Esophagus mucosa (tissue), 1 donor: ENCODE measurements at places on chromosomes 11 and 22.
A peak's percentile ranks its signal among the peaks of the same experiment; 100 is the strongest.

- no peak for ATAC-seq
Measured at GRCh38 chr11:46009647-46010046, 87.2 kb downstream of the LARGE2 start.

DNA sequence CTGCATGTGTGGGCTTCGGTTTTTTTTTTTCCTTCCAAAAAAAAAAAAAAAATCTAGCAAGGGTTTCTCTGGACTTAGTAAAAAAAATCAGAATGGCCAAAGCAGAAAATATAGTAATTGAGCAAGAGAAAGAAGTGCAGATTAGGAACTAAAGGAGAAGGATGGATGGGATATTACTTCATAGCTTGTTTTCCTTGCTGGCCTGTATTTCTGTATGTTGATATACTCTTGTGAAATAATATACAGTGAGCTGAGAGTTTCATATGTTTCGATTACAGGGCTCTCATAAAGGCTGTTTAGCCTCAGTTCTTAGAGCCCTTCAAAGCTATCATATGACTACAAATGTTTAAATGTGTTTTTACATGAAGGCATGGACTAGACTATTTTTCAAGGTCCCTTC, 34.3 kb upstream of the NFRKB start:
- ATAC-seq: no peak

GRCh38 chr11:70243912-70244652, 26.4 kb upstream of the PPFIA1 start:
- ATAC-seq: peak; percentile 34

DNA sequence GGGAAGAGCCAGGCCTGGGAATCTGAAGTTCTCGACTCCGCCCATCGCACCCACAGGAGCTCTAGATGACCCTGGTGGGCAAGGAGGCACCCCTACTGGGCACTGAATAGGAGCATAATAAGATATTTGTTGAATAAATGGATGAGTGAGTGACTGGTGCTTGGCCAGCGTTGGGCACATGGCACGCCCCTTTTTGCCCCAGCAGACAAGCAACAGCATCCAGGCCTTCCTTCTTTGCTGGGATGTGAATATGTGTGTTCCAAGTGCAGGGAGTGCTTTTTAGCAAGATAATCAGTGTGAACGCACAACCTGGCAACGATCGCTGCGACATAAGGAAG, 443 bp upstream of the CELF1 start:
- no peak for ATAC-seq

DNA sequence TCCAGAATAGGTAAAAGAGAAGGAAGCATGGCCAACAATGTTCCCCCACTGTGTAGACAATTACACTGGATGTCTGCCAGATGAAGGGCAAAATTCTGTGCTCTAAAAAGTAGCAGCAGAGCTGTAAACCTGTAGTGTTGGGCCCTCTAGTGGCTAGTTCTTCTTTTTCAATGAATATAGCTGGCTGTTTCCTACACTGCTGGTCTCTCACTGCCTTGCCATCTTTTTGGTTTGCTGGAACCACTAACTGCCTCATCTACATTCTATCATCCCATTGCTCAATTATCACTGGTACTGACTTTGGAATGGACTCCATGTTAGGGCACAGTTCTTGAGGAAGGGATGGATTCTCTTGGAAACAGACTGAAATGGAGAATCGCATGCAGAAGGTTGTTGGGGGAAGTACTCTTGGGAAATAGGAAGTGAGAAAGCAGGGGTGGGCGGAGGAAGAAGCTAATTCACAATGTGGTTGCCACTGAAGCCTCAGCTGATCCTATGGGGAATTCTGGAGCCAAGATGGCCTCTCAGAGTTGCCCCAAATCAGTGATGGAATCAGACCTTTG, 17.9 kb downstream of the KCNE3 start:
- ATAC-seq: peak; percentile 70

- no peak for ATAC-seq
Measured at GRCh38 chr11:109300211-109300610, 121.8 kb upstream of the C11orf87 start.

- peak; percentile 23 for ATAC-seq
Measured at GRCh38 chr11:2885017-2885677, 428 bp downstream of the CDKN1C start.

DNA sequence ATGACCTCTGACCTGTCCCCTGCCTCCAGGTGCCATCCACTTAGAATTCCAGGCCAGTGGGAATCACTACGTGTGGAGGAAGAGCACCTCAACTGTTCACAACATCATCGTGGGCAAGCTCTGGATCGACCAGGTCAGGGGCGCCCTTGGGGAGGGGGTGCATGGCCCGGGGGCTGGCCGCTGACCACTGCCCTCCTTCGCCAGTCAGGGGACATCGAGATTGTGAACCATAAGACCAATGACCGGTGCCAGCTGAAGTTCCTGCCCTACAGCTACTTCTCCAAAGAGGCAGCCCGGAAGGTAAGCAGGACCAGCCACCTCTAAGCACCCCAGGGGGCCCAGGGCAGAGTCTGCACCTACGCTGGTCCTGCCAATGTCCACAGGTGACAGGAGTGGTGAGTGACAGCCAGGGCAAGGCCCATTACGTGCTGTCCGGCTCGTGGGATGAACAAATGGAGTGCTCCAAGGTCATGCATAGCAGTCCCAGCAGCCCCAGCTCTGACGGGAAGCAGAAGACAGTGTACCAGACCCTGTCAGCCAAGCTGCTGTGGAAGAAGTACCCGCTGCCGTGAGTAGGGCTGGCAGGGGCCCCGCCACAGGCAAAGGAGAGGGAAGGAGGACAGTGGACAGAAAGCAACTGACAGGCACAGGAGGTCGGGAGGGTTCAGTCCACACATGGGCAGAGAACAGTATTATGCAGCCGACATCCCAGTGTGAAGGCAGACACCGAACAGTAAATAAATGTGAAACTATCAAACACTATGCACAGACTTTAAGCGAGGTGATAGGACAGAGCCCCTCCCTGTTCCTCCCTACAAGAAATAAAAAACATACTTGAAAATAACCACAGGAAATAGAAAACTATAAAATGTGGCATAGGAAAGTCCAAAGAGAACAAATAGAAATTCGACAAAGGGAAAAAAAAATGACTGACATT, 74.9 kb downstream of the MORC2 start:
- ATAC-seq: no peak

GRCh38 chr11:120017582-120018150, 120.2 kb downstream of the TRIM29 start:
- no peak for ATAC-seq

DNA sequence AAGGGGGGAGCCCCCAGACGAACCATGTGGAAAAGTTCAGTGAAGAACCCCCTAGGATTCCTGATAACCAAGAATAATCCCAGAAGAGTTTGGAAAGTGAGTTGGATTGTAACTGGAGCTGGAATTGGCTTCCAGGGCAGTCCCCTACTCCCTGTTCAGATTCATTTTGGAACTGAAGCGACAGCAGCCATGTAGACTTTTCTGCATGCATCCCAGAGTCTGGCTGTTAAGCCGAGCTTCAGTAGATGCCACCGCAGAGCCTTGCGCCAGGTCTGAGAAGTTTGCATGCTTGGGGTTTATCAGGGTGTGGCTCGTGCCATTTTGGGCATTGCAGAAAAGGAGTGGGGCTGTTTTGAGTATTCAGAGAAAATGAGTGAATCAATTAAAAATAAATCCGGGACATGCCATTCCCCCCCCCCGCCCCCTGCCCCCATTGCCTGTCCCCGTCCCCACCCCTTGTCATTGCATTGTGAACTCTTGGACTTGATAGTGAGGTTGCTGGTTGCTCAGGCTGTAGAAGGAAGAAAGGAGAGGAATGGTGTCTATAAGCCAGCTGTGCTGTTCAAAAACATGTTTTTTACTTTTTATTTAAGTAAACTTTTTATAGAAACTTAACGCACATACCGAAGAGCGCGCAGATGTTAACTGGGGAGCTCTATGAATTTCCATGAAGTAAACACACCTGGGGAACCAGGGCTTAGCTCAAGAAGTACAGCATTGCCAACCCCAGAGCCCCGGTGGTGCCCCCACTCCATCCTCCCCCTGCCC, 71.2 kb downstream of the LDLRAD3 start:
- no peak for ATAC-seq

DNA sequence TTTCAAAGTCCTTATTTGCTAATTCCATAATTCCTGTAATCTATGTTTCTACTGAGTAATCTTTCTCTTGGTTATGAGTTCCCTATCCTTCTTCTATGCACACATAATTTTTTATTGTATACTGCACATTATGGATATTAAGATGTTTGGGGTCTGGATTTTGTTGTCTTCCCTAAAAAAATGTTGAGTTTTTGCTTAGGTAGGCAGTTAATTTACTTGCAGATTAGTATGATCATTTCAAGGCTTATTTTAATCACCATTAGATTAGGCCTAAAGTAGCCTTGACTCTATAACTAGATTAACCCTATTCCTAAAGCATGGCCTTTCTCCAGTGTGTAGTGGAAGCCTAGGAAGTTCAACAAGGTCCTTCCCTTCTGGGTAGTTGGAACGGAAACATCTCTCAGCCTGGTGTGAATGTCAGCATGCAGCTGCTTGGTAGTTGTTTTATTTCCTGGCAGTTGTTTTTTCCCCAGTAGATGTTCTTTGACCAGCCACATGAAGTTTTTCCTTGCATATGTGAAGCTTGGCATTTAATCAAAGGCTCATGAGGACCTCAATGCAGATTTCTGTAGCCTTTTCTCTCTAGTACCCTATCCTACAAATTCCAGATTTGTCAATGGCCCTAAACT, 419.3 kb upstream of the NARS2 start:
- no peak for ATAC-seq

- ATAC-seq: no peak
Measured at GRCh38 chr11:12860827-12861226, 148.3 kb upstream of the RASSF10 start.

DNA sequence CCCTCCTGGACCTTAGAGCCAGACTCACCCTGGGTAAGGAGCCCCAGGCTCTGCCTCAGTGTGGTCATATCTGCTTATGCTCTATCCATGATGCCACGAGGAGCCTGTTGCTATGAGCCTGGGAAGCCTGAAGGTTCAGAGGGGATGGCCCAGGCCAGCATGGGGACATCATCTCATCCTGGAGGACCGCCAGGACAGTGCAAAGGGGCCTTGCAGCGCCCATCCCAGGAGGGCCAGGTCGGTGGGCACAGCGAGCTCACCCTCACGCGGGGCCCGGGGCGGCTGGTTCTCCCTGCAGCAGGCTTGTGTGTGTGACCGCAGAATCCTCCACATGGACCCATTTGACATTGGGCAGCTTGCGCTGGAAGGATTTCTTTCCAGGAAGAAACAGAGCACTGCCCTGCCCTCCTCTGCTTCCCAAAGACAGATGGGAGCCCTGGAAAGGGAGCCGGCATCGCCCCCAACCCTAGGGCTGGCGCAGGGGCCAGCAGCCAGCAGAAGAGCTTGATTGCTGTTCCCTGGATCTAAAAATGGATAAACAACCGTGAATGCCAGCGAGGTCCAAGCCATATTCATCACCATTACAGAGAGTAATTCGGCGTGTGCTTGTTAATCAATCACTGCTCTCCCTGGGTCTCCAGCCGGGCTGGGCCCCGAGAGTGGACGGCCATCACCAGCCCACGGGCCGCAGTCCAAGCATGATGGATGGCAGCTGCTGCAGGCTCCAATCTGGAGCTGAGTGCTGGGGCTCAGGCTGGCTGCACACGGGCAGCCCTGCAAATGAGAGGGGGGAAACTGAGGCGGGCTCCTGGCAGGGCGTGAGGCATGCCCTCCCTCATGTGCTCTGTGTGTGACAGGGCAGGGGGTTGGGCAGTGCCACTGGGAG, 739.7 kb downstream of the BRD1 start:
- ATAC-seq: no peak

GRCh38 chr11:96037405-96037949, 113.6 kb upstream of the MTMR2 start:
- ATAC-seq: peak; percentile 37

- no peak for ATAC-seq
Measured at GRCh38 chr11:114928260-114928870, 250.0 kb downstream of the NXPE2 start.

DNA sequence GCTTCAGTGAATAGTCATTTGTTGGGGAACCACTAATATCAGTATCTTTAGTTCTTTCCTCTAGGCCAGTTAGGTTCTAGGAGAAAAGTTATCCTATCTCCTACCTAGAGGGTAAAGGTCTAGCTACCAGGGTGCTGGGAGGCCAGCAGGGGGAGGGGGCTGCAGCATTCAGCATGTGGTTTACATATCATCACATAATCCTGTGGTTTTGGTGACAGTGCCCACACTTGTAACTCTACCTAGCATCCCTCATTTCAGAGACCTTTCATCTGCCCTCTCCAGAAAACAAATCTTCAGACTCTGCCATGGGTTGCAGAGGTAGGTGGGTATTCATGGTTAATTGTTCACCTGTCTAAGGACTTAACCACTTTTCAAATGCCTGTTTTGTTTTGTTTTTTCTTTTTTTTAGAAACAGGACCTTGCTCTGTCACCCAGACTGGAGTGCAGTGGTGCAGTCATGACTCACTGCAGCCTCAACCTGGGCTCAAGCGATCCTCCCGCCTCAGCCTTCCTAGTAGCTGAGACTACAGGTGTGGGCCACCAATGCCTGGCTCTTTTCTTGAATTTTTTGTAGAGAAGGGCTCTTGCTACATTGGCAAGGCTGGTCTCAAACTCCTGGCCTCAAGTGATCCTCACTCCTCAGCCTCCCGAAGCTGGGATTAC, 146.8 kb downstream of the ENTHD1 start:
- no peak for ATAC-seq

- ATAC-seq: no peak
Measured at GRCh38 chr11:64268025-64268892, 16.2 kb downstream of the BAD start.

- no peak for ATAC-seq
Measured at GRCh38 chr11:20489948-20490347, 102.4 kb downstream of the PRMT3 start.

DNA sequence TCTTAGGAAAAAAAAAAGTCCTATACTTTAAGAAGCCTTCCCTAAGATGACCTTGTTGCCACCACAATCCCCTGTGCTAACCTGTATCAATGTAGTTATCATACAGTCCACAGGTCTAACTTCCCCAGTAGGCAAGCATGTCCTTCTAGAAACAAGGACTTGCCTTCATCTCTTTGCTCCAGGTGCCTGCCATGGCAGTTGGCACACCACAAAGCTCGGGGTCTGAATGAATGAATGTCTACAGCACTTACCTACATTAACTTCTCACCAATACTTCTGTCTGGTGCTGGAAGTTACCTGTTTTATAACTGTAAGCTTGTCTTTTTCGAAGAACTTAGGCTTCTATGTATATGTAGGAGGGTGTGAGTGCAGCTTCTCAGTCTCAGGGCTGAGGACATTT, 23.4 kb downstream of the CLPB start:
- ATAC-seq: no peak

GRCh38 chr22:50117168-50117762, 27.5 kb downstream of the MOV10L1 start:
- no peak for ATAC-seq

- ATAC-seq: peak; percentile 3
Measured at GRCh38 chr22:33921525-33922348, 1.5 kb upstream of the LARGE1 start.

GRCh38 chr11:127600674-127601073, 600.1 kb upstream of the KIRREL3 start:
- no peak for ATAC-seq

DNA sequence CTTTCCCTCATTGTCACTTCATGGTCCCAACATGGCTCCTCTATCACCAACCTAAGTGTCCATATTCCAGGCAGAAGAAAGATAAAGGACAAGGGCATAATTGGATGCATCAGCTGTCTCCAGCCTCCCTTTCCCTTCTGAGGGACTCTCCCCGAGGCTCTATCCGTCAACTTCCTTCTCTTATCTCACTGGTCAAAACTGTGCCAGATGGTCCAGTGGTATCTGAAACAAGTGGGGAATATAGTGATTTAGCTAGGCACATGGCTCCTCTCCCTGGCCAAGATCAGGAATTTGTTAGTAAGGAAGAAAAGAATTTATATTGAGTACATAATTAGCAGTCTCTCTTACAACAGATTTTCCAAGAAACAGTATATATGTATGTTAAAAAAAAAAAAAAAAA, 12.6 kb upstream of the SPON1 start:
- ATAC-seq: no peak

- ATAC-seq: no peak
Measured at GRCh38 chr11:27187848-27188621, 147.4 kb downstream of the BBOX1 start.
